ENCODE measurements at places on chromosomes 13 and 19.

DNA sequence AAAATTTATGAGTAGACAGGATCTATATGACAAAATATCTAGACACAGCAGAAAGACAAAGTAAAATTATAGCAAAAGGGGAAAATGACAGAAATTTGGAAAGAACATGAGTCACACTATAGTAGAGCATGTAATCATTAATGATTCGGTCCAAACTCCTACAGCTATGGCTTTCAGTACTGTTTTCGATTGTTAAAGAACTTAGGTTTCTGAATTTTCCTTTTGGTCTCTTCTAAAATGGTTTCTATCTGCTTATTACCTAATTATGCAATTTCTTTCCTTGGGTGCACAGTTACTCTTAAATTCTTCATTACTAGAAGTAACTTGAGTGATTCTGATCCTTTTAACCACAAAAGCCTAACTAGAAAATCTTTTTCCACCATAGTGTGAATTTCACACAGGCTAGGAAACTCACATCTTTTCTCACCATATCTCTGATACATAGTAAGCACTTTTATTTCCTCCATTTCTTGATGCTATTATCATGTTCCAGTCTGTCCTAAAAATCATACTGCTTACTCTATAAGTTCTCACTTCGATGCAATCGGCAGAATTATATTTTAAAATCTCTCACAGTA, 1101.4 kb downstream of the PCDH9 start:
- DNase-seq: no peak

DNA sequence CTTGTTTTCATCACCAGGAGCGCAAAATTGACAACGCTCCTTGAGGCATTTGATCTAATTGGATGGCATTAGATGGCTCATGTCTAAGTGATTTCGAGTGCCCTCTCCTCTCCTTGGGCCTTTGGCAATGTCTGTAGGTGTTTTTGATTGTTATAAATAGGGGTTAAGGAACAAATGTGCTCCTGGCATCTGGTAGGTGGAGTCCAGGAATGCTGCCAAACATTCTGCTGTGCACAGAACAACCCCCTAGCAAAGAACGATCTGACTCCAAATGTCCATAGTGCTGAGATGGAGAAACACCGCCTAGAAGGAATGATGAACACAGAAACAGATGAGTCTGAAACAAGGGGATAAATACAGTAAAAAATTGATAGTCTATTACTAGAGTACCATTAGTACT, 68.0 kb upstream of the C1QTNF9B start:
- no peak for DNase-seq

DNA sequence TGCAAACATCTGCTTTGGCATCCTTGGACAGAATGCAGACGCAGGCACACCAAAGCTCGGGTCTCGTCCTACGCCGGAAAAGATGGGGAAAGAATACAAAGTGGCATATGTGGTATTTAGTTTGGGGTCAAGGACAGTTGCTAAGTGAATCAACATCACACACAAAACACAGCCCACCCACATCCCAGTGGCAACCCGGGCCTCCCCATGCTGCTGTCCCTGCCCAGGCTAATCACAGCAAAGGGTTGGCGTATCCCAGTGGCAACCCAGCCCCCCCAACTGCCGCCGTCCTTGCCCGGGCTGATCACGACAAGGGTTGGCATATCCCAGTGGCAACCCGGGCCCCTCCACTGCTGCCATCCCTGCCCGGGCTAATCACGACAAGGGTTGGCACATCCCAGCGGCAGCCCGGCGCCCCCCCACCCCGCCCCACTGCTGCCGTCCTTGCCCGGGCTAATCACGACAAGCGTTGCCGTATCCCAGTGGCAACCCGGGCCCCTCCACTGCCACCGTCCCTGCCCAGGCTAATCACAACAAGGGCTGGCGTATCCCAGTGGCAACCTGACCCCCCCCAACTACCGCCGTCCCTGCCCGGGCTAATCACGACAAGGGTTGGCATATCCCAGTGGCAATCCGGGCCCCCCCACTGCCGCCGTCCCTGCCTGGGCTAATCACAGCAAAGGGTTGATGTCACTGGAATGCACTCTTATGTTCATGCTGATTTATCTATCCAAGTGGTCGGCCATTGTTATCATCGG, 167.8 kb upstream of the SOX1 start:
- DNase-seq: no peak

DNA sequence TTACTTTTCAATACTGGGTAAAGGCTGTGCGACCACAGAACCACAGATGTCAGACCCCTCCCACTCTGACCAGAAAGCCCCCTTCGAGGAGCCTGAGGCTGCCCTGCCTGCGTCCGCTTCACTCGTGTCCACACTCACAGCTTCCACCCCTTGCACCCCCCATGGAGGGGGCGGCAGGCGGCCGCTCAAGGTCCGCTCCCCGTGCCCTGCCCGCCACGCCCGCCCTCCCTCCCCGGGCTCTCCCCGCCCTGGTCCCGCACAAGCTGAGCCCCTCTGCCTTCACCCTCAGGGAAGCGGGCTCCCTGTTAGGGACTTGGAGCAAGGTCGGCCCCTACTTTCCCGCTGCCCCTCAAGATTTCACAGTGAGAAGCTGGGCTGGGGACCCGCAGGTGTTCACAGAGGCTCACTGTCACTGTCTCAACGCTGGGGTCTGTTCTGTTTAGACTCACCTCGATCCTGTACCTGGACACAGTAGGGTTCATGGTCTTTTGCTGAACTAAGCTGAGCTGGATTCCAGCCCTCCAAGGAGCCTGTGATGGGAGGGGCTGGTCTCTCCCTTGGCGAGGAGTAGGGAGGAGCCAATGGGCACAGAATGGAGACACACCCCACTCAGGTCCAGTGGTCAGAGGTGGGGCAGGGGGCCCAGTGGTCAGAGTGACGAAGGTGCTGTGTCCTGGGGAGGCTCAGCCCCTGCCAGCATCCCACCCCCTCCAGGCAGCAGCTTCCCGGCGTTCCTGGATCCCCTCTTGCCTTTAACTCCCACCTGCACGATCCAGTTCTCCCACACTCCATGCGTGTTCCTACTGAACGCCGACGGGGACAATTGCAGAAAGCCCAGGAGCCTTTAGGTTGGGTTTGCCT, 69.5 kb downstream of the SPACA7 start:
- DNase-seq: no peak

GRCh38 chr13:101959016-101959415, 442.8 kb downstream of the FGF14 start:
- DNase-seq: no peak

- no peak for DNase-seq
Measured at GRCh38 chr19:46446021-46446420, 17.3 kb upstream of the PNMA8C start.

DNA sequence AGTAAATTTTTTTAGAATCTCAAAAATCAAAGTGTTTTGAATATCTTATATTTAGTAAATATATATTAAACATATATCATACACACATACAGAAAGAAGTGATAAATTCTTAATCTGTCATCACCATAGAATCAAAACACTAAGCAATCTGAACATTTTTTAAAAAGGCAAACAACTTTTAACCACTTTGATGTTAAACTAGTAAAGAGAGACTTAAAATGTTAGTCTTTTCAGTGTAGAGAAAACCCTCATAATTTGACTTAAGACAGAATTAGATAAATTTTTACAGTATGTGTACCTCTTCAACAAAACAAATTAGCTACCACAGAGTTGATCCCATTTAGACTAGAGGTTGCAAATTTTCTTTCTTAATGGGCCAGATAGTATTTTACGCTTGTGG, 13.4 kb downstream of the SUPT20H start:
- no peak for DNase-seq

GRCh38 chr19:43774103-43774939, 6.5 kb downstream of the KCNN4 start:
- no peak for DNase-seq

Data from right renal pelvis (tissue), 4 donors.